ENCODE measurements at places on chromosomes 3 and 15.

DNA sequence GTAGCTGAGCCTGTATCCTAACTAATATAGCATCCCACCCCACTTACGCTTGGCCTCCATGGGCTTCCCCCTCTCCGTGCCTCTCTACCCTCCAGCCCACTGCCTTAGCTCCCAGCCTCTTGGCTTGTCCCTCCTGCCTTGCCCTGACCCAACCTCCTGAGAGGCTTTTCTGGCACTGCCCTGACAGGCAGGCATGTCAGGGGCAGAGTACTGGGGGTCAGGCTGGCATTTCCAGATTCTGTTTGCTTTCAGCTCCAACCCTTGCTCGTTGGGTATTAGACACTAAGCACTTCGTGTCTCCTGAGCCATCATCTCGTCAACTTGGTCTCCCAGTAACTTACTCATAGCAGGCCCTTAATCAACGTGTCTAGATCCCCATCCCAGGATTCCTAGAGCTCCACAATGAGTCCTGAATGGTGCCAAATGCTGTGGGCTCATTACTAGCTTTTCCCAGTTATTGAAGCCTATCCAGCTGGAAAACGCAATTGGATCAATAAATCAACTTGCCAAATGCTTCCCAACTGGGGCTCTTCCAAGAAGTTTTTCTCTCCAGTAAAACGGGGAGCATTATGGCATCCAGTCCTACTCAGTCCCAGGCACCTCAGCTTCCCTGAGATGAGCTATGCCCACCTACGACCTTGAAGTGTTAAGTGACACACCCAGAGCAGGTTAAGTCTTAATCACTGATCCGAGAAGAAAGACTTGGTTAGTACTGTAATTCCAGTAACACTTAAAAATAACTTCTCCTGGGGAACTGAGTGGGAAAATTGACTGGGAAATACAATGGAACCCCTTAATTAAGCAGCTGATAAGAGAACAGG, 78.5 kb upstream of the DLG1 start:
- no peak for DNase-seq

DNA sequence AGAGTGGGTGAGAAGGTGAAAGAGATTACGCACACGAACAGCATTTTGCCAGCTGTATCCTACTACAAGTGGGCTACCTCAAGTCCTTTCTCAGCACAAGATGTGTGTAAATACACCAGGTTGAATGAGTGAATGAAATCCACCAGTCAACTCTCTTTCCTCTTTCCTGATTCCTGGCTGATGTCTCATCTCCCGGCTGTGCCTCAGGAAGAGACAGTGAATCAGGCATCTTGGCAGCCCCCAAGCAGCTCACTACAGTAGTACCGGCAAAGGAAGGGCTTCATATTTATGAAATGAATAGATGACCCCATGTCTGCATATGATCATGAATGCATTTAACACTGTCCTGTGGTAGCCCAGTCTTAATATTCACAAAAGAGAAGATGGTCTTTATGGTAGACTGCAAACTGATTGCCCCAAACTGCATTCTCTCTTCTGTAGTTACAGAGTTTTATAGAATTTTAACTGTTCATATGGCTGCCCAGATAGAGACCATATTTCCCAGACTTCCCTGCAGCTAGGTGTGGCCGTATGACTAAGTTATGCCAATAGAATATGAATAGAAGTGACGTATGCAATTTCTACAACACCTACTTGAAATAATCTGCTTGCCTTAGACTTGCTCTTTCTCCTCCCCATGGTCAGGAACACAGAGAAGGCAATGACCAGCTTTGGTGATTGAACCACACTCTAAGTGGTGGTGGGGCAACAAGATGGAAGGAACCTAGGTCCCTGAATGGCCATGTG, 22.7 kb downstream of the MGLL start:
- peak; percentile 95 for DNase-seq

GRCh38 chr3:66980791-66981190, 17.3 kb upstream of the KBTBD8 start:
- DNase-seq, result no peak

- no peak for DNase-seq
Measured at GRCh38 chr15:64006642-64007041, 39.6 kb downstream of the DAPK2 start.

GRCh38 chr15:63388511-63388910, 6.9 kb upstream of the CA12 start:
- no peak for DNase-seq

DNA sequence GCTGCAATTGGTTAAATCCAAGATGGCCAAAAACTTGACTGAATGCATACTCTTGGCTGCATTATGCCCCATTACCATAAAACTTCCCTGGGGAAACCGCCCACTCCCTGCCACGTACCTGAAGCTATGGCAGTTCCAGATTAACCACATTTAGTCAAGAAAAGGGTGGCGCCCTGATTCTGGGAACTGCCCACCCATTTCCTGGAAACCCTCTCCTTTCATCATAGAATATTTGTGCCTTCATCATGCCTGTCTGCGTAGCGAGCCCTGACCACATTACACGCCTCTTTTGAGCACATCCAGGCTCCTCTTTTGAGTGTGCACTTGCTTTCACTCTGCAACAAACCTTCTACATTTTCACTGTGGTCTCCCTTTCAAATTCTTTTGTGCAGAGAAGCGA, 5.2 kb downstream of the LINS1 start:
- DNase-seq, result peak; percentile 83

DNA sequence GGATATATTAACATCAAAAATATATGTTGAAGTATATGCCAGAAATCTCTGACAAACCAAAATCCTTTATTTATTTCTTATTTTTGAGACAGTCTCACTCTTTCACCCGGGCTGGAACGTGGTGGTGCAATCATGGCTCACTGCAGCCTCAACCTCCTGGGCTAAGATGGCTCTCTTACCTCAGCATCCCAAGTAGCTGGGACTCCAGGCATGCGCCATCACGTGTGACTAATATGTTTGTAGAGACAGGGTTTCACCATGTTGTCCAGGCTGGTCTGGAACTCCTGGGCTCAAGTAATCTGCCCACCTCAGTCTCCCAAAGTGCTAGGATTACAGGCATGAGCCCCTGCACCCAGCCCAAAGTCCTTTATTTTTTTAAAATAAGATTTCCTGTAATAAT, 11.9 kb downstream of the FAIM start:
- peak; percentile 7 for DNase-seq

GRCh38 chr3:153957421-153957820, 163.8 kb upstream of the ARHGEF26 start:
- DNase-seq, result no peak

- no peak for DNase-seq
Measured at GRCh38 chr3:103112273-103112672, 677.5 kb downstream of the ZPLD1 start.

- no peak for DNase-seq
Measured at GRCh38 chr3:64617610-64618009, 70.2 kb downstream of the ADAMTS9 start.

DNA sequence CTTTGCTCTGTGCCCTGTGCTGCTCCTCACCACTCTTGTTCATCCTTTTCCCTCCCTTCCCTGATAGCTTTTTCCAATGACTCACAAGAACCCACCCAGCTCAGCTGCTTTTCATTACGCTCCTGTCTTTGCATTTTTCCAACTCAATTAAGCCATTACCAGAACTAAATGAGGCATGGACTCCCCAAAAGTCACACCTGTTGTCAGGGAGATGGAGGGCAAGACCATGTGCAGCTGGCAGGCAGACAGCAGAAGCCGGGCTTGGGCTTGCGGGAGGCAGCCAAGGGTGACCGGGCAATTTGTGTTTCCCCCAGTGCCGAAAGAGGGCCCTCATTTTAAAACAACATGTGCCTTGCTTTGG, 64.3 kb downstream of the CASR start:
- peak; percentile 6 for DNase-seq

GRCh38 chr3:19934098-19934566, at the start of gene EFHB:
TSS of gene EFHB (minus strand) at chr3:19934217. CDS start at chr3:19934018, 199 bp downstream.
- DNase-seq, result peak; percentile 16

DNA sequence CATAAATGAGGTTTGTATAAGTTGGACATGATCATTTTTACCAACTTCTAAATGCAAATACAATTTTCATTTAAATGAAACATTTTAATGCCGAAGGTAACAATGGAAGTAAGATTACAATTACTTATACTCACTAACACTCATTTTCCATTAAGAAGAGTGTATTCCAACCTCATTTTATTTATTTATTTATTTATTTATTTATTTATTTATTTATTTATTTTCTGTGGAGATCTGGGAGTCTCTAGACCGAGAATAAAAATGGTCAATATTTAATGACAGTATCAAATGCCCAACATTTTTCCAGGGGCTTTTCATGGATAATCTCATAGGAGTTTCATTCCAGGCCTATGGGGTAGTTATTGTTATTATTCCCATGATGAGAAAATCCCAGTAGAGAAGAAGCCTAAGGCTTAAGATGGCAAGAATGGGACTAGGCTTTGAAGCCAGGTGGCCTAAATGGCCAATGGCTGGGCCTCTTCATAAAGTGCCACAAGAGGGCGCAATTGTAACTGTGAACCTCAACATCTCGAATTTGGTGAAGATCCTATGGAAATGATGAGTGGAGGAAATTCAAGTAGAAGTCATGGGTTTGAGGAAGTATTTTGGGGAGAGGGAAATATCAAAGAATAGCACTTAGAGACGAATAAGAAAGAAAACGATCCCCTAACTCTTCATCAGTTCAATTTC, 21.3 kb downstream of the VGLL3 start:
- DNase-seq, result peak; percentile 74

DNA sequence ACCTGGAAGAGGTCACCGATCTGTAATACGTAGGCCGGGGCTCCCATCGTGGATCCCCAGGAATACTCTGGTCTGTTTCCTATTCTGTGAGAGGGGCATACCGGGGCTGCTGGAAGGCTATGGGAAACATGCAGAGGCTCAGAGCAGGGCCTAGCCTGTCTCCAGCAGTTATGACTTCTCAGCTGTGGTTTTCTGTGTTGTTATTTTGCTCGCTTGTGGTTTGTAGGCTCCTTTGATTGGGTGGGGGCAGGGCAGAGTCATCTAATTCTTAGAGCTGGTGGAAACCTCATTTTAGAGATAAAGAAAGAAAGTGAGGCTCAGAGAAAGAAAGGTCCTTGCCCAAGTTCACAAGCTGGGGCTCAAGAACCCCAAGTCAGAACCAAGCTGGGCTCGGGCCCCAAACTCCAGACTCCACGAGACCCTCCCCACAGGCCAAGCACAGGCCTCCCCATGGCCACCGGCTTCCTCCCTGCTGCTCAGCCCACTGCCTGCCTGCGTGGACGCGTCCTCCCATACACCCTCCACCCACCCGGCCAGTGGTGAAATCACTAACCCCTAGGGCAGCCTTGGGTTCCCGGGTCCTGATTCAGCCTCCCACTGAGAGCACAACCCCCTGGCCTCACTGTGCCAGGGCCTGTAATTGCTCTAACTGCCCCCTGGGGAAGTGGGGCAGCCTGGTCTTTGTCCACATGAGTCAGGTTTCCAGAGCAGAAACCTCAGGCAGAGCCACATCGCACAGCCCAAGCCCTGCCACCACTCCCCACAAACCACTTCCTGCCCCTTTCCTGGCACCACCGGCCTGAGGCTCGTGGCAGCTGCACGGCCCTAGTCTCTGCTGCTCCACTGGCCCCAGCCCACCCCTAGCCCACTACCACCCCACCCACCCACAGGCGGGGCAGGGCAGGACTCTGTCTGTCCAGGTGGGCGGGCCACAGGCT, 270.8 kb downstream of the UACA start:
- peak; percentile 90 for DNase-seq

DNA sequence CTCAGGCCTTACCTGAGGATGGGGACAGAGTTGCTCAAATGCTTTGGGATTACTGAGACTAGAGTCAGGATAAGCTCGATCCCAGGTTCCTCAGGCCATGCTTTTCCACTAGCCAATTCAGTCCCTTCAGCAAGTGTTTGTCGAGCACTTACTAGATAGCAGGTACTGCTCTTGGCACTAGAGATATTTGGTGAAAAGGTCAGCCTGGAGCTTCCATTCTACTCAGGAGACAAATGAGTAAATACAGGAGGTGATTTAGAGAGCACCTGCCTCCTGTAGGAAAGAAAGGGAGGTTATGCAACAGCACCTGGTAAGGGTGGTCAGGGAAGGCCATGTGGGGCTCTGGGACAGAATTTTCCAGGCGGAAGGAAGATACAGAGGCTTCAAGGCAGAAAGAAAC, 99.9 kb downstream of the CACNA1D start:
- DNase-seq, result no peak

- DNase-seq, result peak; percentile 56
Measured at GRCh38 chr15:35173444-35174118, 88.5 kb upstream of the NANOGP8 start.

- DNase-seq, result peak; percentile 76
Measured at GRCh38 chr15:76177491-76178040, 117.8 kb downstream of the TMEM266 start.

- DNase-seq, result no peak
Measured at GRCh38 chr15:67783303-67783702, 42.0 kb upstream of the SKOR1 start.

- peak; percentile 58 for DNase-seq
Measured at GRCh38 chr3:102354818-102355515, 79.8 kb upstream of the ZPLD1 start.

DNA sequence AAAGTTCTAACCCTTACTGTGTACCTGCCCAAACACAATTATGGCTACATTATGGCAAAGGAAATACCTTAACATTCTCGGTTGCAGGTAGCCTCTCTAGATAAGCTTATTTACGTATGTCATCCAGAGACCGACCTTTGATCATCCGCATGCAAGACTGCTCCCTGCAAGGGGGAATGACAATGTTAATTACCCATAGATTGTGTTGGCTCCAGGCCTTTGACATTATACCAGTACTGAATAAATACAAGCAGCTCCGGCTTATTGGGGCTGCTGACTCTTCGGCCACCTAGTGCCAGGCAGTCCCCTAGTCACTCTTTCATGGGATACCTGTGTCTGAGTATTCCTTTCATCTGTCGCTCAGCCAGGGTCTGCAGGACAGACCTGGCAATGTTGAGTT, 223.5 kb downstream of the DTWD1 start:
- no peak for DNase-seq

DNA sequence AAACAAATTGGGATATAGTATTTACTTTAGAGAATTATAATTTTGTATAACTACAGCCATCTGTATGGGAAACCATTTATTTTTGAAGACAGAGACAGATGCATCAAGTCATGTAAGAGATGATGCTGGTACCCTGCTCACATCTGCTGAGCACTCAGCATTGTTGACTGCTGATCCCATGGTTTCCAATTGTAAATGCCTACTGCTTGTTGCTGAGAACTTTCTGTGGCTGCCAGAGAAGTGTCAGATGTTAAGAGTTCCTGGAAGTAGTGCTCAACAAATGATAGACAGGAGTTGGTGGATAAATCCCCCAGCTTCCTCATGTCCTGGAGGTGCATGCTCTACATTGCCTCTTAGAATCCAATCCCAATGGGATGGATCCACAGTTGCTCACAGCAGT, 167.1 kb downstream of the OXSM start:
- DNase-seq, result no peak

GRCh38 chr15:84685304-84685703, 27.3 kb upstream of the NMB start:
- DNase-seq, result peak; percentile 95

GRCh38 chr3:24591661-24592555, 97.3 kb upstream of the THRB start:
- DNase-seq, result peak; percentile 90

GRCh38 chr15:65263313-65263712, 23.4 kb downstream of the PARP16 start:
- no peak for DNase-seq

- no peak for DNase-seq
Measured at GRCh38 chr3:39757307-39757706, 52.1 kb upstream of the MYRIP start.

Measured in fibroblast of mammary gland (primary cell).